ENCODE measurements at places on chromosomes 5 and 9.
A peak's percentile ranks its signal among the peaks of the same experiment; 100 is the strongest.

- DNase-seq: no peak
Measured at GRCh38 chr9:129752900-129753729, at the start of gene PTGES. Gene PTGES, minus strand, starts transcription at chr9:129753042. Its CDS starts 30 bp downstream, at chr9:129753012.

- DNase-seq: no peak
Measured at GRCh38 chr5:124065508-124065907, 553.5 kb downstream of the CSNK1G3 start.

- DNase-seq: no peak
Measured at GRCh38 chr9:76926324-76926741, 20.4 kb upstream of the PRUNE2 start.

DNA sequence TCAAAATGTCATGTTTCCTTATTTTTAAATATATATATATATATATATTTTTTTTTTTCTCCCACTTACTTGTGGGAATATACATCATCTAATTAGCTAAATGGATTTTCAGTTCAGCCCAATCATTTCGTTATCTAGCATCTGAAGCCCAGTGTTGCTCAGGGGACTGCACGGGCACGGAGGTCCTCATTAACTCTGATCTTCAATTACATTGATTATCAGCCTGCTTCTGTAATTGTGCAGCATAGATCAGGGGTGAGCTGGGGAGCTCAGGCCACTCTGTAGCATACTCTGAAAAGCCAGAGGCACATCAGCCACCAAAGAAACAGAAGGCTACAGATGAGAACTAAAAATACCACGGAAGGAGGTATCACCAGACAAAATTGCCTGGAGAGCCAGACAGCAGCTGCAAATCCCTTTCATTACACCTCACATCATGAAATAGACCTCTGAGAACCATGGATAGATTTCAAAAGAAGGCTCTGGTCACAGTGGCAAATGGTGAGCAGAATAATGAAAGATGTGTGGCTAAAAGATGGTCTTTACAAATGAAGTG lies 326.4 kb downstream of the TRIM32 start:
- DNase-seq: no peak

DNA sequence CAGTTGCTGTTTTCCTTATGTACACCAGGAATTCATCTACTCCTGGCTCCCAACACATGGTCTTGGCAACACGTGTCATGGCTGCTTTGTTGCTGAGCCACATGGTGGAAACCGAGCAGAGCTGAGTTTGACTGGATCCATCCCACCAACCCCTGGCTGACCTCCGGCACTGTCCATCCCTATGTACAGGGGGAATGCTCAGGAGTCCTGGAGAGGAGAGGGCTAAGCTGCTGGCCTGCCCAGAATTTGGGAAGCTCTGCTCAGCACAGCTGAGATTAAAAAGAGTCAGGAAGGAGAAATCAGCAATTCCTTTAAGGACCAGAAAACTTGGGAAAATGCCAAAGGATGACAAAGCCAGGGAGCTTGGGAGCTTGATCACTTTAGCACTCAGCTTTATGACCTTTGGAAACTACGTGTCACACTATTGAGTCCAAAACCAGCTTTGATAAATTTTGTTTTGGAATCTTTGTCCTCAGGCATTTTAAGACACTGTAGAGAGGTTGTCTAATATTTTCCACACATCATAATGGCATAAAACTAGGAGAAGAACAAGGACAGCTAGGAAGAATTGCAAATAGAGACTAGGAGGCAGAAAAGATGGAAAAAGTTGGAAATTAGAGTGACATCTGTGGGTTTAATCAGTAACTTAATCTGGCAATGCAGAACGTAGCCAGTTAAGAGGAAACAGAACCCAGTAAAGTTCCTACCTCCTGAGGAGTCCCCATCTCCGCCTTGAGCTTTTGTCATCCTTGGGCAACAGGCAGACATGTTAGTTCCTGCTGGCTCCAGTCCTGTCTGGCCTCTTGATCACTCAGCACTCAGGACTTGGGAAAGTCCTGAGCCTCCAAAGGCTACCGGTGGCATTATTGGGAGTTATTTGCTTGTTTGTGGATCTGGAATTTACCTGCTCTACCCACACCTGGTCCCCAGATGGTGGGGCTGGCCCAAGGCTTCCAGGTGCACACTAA lies 62.5 kb upstream of the PLPP1 start:
- DNase-seq: no peak

DNA sequence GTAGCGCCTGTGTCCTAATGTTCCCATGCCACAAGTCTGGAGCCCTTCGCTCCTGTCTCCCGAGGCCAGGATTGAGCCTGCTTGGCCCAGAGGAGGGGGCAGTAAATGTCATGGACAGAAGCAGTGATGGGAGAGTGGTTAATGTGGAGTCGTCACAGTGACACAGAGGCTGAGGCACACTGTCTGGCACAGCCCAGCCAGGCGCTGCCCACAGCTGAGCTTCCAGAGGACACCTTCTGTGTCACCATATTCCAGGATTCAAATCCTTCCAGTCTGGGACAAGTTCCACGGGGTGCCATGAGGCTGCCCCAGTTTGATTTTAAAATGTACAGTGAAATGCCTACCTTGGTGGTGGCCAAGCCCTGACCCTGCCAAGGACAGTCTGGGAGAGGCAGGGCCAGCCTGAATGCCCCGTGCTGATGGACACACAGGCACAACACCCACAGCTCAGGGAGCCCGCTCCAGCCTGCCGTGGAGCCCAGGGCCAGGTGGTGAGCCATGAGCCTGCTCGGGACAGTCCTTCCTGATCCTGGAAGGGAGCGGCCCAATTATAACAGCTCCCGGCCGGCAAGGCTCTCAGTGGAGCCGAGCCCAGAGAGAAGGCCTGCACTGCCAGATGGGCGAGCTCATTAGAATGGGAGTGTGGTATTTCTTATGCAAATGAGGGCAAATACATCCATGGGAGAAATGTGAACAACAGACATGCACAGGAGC lies 99.1 kb upstream of the RUFY1 start:
- DNase-seq: no peak

GRCh38 chr5:126354012-126354857 lies 69.0 kb upstream of the GRAMD2B start:
- no peak for DNase-seq

GRCh38 chr9:727767-728166 lies 113.7 kb upstream of the DMRT1 start:
- no peak for DNase-seq

DNA sequence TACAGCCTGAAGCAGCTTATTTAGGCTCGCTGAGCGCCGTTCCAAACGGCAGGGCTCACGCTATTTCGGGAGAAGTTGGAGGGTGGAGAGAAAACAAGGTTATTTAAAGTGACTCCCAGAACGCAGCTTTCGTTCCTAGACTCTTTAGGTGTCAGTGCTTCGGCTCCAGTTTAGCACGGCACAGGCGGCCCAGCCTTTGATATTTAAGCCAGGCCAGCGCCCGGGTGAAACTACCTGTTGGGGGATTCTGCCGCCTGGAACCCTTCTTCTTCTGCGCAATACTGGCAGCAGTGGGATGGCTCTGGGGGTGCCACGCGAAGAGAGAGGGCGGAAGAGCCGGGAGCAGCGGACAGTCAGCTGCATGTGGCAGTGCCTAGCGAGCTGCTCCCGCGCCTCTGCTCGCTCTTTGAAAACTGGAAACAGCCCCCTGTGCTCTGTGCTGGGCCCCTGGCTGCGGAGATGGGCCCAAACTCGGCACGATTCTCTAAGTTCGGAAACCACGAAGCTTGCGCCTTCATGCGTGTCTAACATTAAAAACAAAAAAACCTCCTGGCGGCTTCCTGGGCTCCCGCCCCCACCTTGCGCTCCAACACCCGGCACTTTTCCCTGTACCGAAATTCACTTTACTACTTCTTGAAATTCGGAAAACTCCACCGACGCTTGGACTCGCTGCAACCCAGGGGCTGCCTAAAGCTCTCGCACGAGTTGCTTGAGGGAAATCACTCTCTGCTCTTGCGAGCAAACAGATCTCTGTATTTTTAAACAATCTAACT lies 34.6 kb upstream of the NFIB start:
- DNase-seq: no peak

DNA sequence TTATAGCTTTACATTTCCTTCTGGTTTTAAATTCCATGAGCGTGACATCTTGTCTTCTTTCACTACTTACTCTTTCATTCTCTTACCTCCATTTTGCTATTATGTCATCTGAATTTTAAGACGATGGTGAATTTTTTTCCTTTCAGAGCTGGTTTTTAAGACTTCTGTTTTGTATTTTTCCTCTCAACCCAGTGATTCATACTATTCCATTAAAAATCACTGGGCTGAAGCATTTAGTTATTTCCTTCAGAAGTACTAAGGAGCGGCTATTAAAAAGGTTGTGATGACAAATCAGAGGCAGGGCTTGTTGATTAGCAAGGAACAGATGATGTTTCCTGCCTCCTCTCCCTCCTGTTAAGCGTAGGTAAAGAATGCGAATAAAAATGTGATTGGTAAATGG lies 16.5 kb downstream of the AGXT2 start:
- no peak for DNase-seq

GRCh38 chr5:58810086-58810485 lies 227.2 kb downstream of the RAB3C start:
- no peak for DNase-seq

GRCh38 chr9:4828761-4829160 lies 36.0 kb downstream of the RCL1 start:
- DNase-seq: no peak

DNA sequence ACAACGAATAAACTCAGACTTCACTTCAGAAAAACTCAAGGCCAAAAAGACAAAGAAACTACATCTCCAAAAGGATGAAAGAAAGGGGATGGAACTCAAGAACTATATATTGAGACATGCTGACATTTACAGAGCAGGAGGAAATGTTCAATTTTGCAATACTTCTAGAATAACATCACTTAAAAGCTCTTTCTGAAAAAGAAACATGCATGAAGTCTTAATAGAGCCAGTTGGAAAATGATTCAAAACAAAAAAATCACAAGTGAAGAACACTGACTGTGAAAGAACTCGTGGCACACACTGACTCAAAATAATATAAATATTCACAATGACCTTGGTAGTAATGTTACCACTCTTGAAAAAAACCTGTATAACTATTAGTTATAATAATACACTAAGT lies 267.8 kb upstream of the NREP start:
- no peak for DNase-seq

- DNase-seq: peak; percentile 87
Measured at GRCh38 chr9:133356391-133357091, at the start of the genes SURF1 and SURF2. Gene SURF1, minus strand, starts transcription at chr9:133356487. Its CDS starts 34 bp downstream, at chr9:133356453. Gene SURF2, plus strand, starts transcription at chr9:133356550. Its CDS starts 43 bp downstream, at chr9:133356593.

DNA sequence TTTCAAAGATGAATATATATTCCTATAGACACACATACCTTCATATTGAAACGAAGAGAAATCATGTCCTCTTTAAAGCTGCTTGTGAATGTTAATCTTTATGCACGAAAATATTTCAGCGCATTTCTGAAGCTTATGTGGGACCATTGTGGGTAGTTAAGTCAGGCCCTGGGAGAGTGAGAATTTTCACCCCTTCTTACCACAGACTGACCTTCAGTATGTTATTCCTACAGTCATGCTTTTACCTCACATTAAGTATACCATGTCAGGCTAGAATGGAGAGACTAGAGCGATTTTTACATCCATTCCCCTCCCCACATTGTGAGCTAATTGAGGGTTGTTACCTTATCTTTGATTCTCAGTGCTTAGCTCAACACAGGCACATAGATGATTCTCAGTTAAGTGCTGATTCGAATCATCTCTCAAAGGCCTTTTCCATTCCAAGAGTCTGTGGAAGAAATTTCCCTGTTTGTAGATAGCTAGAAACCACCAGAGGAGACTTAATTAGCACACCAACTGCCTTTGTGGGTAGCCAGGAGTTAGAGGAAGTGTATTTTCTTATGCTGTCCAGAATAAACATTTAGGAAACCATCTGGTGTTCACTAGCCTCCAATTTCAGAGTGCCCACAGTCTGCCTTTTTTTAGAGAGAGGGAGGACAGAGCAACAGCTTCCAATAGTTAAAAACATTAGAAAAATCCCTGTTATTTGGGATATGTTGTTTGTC lies 110.5 kb downstream of the MEGF10 start:
- no peak for DNase-seq

DNA sequence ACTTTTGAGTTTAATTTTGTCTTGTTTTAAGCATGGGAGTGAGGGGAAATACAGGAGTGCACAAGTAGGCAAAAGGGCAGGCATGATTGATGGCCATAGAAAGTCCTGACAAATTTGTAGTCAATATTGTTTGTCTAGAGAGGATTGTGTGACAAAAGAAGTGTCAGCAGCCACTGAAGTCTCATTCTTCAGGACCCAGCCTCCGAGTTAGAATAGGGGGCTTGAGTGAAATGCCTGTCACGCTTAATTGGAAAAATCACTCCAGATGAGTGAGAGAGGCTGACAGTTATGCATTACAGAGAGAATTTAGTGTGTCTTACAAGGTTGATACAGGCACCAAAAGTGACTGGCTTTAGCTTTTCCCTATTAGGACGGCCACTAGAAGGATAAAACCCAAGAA lies 81.9 kb upstream of the RPS23 start:
- no peak for DNase-seq

GRCh38 chr5:17127743-17128231 lies 89.6 kb upstream of the BASP1 start:
- DNase-seq: no peak

DNA sequence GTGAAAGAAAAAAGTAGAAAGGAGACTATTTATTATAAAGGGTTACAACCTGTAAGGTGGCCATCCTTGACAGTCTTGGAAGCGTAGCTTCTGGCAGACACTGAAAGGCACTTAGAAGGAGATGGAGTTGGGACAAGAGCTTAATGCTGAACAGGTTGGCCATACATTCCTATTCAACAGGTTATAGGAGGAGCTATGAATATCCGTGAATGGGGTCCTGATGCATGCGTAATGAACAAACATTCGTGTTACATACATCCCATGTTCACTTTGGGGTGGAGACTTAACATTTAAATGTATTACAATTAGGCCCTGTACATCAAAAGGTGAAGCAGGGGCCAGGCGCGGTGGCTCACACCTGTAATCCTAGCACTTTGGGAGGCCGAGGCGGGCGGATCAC lies 33.3 kb upstream of the GTF2H2C start:
- no peak for DNase-seq

- no peak for DNase-seq
Measured at GRCh38 chr5:59579101-59579823, 314.3 kb downstream of the PDE4D start.

- DNase-seq: no peak
Measured at GRCh38 chr5:72468606-72469005, 38.6 kb downstream of the ZNF366 start.
